Activated T-helper 1 cell treated with anti-CD3 and anti-CD28 coated beads, Interleukin-2, amount 50 U/mL, for 16 hours (primary cell): ENCODE measurements at places on chromosomes 6 and 20.

DNA sequence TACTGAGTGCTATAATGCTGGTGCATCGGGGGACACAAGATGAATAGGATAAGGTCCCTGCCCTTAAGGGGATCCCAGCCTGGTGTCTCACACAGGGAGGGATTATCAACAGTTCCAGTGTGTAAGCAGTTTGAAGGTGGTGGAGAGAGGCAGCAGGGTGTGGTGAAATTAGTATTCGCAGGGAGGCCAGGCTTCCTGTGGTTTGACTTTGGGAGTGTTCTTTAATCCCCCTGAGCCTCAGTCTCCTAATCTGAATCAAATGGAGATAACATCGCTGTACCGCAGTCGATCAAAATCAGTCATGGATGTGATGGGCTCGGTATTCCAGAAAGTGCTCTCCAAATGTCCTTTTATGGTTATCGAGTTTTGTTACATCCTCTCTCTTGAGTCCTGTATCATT is 288.1 kb upstream of the SUPT3H start:
- no peak for DNase-seq

GRCh38 chr6:135601857-135602256 is 104.3 kb upstream of the AHI1 start:
- no peak for DNase-seq

DNA sequence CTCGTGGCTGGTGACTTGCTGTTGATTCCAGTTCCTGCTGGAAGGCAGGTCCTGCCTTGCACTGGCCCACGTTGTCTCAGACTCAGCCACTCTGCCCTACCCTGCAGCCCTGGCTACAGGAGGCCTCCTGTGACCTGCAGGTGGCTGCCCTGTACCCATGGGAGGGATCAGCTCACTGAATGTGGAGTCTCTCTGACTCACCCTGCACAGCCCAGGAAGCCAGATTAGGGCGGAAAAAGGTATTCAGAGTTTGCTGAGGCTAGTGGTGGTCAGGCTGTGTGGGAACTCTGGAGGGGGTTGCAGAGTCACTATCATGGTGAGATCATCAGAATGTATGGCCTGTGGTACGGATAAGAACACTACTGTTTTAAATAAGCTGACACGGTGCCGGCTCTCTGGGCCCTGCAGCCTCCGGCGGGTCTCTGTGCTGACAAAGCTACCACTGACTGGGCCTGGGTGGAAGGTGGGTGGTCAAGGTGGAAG is 24.7 kb upstream of the PYGB start:
- no peak for DNase-seq

DNA sequence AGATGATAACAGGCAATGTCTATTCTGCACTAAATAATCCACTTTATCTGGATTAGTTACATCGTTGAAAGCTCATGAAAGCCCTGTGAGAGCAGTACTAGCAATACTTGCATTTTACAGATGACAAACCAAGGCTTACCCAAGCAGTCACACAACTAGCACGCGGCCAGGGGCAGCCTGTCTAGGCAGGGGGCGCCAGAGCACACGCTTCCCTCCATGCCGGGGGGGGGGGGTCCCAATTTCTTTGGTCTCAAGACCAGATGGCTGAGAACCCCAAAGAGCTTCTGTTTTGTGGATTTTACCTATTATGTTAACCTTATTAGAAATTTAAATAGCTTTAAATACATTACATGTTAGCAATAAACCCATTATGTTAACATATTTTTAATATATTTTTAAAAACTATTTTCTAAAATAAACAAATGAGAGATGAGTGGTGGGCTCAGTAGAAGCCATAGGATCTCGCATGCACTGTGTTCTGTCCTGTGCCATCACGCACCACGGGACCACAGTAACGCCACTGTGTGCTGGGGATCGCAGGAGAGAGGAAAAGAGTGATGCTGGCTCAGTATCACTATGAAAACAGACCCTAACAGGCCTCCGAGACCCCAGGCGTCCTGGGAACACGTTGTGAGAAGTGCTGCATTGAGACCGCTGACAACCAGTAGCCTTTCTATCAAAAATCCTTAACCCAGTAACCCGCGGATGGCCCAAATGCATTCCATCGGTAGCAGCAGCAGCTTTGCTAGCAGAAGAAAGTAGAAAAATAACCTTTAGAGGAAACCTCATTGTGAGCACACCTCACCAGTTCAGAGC is 5.3 kb upstream of the PRR18 start:
- DNase-seq: peak; percentile 19

GRCh38 chr6:25435416-25435985 is 156.3 kb downstream of the CARMIL1 start:
- DNase-seq: no peak

DNA sequence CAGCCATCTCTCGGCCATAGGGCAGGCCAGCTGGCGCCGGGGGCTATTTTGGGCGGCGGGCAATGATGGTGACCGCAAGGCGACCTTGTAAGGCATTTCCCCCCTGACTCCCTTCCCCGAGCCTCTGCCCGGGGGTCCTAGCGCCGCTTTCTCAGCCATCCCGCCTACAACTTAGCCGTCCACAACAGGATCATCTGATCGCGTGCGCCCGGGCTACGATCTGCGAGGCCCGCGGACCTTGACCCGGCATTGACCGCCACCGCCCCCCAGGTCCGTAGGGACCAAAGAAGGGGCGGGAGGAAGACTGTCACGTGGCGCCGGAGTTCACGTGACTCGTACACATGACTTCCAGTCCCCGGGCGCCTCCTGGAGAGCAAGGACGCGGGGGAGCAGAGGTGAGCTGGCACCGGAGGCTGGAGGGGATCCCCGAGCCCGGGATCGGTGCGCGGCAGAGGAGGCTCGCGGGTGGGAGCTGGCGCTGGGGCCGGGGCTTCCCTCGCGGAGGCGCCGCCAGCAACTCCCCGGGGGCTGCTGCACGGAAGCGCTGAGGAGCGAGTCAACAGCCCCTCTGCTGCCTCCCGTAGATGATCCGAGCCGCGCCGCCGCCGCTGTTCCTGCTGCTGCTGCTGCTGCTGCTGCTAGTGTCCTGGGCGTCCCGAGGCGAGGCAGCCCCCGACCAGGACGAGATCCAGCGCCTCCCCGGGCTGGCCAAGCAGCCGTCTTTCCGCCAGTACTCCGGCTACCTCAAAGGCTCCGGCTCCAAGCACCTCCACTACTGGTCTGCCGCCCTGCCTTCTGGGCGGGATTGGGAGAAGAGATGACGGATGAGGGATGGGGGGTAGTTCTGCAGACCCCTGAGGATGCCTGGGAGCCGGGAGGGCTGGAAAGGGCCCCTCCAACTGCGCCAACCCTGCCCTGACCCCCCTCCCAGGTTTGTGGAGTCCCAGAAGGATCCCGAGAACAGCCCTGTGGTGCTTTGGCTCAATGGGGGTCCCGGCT is at the start of the genes CTSA and NEURL2:
Gene CTSA (plus strand): TSS at position 351 of the 999 bp plus-strand sequence. CDS start 234 bp downstream, at position 585.
Gene NEURL2 (minus strand): TSS at position 224 of the 999 bp plus-strand sequence. CDS start 217 bp downstream, at position 7.
- peak; percentile 56 for DNase-seq

DNA sequence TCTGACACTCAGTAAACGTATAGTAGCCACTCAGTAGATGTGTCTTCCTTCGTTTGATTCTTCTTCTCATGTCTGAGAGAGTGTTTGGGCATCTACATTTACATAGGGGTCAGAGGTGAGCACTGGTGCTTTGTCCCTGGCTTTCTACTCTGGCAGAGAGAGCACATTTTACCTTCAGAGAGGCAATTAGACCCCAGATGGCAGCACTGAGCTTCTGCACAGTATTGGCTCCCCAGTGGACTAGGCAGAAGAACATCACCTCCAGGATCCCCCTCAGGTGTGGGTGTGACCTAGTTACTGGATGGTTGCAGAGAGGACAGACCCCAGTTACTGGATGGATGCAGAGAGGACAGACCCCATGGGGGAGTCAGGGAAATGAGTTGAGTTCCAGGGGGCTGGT is 327.2 kb downstream of the DHX35 start:
- no peak for DNase-seq

DNA sequence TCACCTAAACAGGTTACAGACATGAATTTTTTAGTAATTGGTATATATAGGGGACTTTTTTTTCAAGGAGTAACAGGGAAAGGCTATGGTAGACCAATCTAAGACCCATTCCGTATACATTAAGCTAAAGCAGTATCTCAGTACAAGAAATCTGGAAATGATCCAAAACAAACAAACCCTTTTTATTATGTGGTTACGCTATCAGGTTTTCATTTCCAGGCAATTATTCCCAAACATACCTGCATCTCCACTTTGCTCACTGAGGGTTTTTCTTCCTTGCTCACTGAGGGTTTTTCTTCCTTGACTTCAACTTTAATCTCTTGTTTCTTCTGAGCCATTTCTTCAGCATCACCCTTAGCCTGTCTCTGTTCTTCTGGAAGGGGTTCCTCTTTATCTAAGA is 107.3 kb downstream of the EPB41L2 start:
- DNase-seq: no peak

GRCh38 chr6:136294621-136295020 is 5.0 kb upstream of the BCLAF1 start:
- no peak for DNase-seq

DNA sequence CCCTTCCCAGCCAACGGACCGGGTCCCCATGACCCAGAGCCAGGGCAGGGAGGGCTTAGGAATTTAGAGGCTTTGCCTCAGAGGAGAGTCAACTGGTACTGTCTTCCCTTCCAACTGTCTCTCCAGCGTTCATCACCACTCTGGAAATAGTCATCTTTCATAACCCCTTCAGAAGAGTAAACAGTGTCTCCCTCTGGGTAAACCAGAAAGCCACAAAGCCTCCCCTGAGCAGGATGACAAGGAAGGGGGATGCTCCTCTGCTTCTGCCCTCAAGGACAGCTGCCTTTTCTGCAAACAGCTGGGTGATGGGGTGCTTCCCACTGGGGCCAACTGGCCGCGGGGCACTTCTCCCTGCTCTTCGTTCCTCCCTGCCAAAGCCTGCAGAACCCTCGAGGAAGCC is 90.1 kb downstream of the PSMG4 start:
- no peak for DNase-seq
